NCI-H187 treated with DMSO at 0.1 percent for 48 hours (cell line): ENCODE measurements at places on chromosomes 6 and 20.

GRCh38 chr6:5116243-5116991 is 31.3 kb downstream of the PPP1R3G start:
- DNase-seq: no peak

GRCh38 chr6:82017773-82018172 is 229.8 kb downstream of the IBTK start:
- DNase-seq: no peak

GRCh38 chr6:75528423-75528822 is 34.8 kb upstream of the FILIP1 start:
- DNase-seq: no peak

- no peak for DNase-seq
Measured at GRCh38 chr20:48788486-48789072, 39.2 kb downstream of the PREX1 start.

DNA sequence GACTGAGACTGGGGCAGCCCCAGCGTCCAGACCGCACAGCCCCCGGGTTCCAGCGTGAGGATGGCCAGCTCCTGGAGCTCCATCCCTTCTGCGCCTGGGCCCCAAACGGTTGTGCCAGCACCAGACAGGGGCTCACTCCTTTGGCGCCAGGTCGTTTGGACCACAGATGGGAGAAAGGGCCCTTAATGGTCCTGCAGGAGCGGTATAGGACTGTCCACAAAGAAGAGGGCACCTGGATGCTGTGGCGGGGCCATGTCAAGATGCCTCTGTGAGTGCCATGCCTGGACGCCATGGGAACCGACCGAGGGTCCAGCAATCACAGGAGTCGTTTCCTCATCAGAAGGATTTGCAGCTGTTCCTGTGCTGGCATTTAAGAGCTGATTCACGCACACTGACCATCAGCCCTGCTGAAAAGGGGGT is 82.7 kb downstream of the DLL1 start:
- DNase-seq: no peak

DNA sequence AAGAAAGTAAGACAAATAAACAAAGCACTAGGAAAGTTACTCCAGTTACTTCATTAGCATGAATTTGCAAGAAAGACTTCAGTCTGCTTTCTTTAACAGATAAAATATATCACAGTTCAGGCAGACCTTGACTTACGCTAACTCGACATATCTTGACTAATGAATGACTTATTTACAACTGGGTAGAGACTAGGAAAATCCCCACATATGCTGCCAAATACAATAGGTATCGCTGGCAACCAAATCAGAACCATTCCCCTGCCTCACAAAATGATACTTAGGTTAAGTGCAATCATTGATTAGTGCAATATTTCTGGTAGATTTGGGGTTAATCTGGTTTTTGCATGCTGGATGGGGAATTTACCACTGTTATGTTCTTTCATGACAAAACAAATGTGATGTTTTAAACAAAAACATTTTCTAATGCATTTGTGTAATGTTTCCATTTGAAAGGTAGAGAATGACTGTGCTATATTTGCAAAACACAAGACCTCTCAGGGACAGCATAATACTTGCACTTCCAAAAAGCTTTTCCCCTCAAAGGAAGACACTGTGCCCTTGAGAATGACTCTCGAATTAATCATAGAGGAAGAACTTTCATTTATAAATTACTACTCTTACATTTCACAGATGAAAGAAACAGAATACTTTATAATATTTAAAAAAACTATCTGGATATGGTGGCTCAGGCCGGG is 101.6 kb downstream of the PRKN start:
- no peak for DNase-seq

DNA sequence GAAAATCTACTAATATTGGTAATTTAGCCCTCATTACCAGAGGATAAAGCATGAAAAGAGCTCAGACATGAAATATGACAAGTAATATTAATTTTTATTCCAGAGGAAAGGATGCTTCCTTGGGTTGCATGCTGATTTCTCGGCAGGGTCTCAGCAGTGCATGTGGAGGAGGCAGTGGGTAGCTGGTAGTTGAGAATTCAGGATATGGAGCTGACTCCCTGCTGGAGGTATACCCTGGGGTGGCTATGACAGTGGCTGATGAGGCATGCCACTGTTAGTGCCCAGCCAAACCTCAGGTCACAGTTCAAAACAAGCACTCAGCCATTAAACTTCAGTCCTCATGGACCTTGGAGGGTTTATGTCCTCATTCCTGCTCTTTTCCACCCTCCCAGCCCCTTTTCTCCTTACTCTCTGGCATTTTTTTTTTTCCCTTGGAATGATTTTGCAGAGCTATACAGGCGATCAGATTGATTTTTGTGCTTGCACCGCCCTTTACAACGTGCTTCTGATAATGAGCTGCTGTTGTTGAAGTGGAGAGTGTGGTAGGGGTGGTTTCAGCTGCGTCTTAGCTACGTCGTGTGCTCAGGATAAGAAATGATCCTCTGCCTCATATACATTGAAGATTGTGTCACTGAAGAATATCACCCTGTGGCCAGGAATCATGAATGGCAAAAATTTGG is 761.9 kb upstream of the MMS22L start:
- DNase-seq: no peak

GRCh38 chr20:4811661-4812181 is 90.0 kb downstream of the PRND start:
- DNase-seq: no peak

DNA sequence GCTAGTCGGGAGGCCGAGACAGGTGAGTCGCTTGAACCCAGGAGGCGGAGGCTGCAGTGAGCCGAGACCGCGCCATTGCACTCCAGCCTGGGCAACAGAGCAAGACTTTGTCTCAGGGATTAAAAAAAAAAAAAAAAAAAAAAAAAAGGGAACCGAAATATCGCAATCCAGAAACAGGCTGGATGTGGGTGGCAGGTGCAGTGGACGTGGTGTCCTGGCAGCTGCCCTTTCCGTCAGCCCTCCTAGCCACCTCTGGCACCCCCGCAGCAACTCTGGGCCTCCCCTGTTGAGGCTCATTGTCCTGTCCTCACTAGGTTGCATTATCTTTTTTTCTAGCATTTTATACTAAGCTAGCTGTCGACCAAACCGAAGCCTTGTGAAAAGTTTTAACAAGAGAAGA is 113.5 kb downstream of the DTNBP1 start:
- no peak for DNase-seq

GRCh38 chr20:56417911-56418310 is 5.9 kb downstream of the CASS4 start:
- DNase-seq: no peak

GRCh38 chr6:139882234-139882633 is 507.8 kb upstream of the CITED2 start:
- no peak for DNase-seq

- DNase-seq: no peak
Measured at GRCh38 chr20:50301165-50301564, 110.5 kb downstream of the CEBPB start.
